ENCODE measurements at places on chromosomes 5 and 9. TPM values are rescaled to one million over a fixed set of nuclear protein-coding genes. Genes with fewer than 3 reads are reported as not detected.
A peak's percentile ranks its signal among the peaks of the same experiment; 100 is the strongest.

DNA sequence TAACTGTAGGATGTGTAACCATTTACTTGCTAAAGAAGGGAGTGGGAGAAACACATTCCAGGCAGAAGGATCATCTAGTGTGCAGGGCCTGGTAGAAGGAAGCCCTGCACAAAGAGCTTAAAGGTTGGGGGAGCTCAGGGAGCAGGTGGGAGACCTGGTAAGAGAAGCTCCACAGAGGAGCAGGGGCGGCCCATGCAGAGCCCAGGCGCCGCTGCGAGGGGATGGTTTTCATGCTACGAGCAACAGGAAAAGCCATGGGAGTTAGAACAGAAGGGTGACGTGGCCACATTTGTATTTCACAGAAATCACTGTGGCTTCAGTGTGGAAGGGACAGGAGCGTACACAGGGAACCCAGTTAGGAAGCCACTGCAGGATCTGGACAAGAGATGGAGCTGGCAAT, 73.1 kb downstream of the PDE6A start:
- DNase-seq: no peak
- H3K36me3 ChIP-seq: no peaks in the 10 kb centered on the region
- no peaks in the 10 kb centered on the region for H3K27me3 ChIP-seq

GRCh38 chr5:90399251-90399650, 10.3 kb downstream of the CETN3 start:
- no peaks in the 10 kb centered on the region for H3K27me3 ChIP-seq
- no peak overlapping the region for H3K27ac ChIP-seq
- no peaks in the 10 kb centered on the region for H3K4me1 ChIP-seq

DNA sequence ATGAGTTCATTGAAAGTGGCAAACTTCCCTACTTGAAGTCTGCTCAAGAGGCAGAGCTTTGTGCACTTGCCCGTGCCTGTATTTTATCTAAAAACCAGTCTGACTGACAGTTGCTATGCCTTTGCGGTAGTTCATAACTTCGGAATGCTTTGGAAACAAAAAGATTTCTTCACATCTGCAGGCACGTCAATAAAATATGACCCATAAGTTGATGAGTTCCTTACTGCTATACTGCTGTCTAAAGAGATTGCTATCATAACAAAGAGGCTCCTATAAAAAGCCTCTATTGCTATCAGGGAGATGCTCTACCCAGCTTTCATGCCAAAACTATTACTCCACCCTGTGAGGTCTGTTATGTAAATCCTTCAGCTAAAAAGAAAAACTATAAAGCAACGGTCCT, 25.4 kb upstream of the RNF20 start:
- no peaks in the 10 kb centered on the region for H3K36me3 ChIP-seq
- no peaks in the 10 kb centered on the region for H3K4me1 ChIP-seq
- no peaks in the 10 kb centered on the region for H3K27me3 ChIP-seq
- no peak overlapping the region for H3K4me3 ChIP-seq
- no peak for DNase-seq

DNA sequence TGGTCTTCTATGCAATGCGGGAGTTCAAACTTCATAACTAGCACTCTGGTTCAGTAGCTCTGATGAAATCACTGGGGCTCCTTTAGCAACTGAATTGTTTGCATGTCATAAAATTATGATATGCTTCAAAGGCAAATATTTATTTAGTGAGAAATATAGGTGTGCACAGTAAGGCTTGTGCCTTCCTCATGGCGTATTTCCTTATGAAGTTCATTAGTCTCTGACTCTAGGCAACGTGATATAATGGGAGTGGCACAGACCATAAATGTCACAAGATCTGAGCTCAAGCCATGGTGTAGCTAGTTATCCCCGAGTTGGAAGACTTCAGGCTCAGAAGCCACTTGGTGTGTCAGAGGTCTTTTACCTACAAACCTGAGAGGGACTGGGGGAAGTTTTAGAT, 35.5 kb downstream of the PIP5K1B start:
- no peak overlapping the region for H3K4me3 ChIP-seq
- H3K4me1 ChIP-seq: no peaks in the 10 kb centered on the region
- H3K27me3 ChIP-seq: no peaks in the 10 kb centered on the region
- no peaks in the 10 kb centered on the region for H3K36me3 ChIP-seq

ZCCHC7 gene
- total RNA-seq: 25.1 TPM

DNA sequence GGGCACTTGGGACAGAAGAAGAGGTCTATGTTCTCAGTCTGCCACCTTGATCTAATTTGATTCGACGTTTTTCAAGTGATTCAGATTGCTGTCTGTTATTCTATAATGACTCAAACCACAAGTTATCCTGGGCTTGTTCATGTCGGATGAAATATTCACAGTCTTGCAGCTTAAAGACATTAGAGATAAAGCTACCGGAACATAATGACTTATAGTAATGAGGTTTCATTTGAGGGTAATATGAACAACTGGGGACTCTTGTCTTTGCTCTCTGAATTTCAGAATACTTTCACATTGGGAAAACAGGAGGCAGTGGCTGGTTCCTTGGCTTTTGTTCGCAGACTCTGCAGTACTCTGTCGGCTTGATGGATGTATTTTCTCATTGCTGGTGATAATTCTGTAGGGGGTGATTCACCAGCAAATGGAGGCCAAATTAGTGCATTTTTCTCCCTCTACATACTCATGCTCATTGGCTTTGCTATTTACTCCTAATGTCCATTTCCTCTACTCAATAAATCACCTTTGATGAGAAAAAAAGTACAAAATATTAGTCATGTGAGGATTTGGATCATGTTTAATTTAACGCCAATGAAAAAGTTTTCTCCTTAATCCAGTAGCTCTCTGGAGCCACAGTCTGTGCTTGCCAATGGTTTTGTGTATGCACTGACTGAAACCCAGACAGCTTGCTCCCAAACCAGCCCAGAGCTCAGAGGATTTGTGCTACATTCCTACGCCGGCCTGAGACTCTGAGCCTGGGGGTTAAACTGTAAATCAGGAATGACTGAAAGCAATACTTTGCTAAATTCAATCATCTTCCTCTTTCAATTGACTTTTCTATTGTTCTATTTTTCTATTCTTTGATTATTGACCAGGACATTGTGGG, 154.7 kb upstream of the ANKH start:
- no peaks in the 10 kb centered on the region for H3K36me3 ChIP-seq
- no peak overlapping the region for H3K4me3 ChIP-seq
- H3K27ac ChIP-seq: peak overlapping the region; percentile 64

DNA sequence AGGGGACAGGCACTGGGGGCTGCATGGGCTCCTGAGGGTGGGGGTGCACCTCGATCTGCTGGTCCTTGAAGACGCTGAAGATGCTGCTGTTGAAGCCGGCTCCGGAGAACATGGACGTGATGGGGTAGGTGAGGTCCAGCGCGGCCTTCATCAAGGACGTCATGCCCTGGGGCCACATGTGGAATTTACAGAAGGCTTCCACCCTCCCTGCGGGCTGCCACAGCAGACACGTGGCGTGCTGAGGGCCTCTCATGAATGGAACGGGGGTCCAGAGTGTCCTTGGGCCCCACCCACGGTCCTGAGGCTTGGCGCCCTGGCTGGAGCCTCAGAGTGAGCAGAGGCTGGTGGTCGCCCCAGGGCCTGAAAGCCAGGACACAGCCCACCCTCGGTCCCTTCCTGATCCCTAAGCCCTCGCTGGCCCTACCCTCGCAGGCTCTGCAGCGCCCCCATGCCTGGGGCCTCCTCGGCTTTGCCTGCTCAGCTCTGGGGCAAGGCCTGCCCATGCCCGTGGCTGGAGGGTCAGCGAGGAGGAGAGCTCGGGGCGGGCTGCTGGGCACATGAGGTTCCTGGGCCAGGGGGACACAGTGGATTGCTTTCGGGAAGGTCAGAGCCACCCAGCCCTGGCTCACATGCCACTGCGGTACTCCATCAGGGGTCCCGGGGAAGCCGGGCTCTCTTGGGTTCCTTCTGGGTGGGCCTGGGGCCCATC, 5.3 kb upstream of the NSMF start:
- peaks cover 3% of the 10 kb centered on the region for H3K4me1 ChIP-seq
- H3K27me3 ChIP-seq: no peaks in the 10 kb centered on the region

DNA sequence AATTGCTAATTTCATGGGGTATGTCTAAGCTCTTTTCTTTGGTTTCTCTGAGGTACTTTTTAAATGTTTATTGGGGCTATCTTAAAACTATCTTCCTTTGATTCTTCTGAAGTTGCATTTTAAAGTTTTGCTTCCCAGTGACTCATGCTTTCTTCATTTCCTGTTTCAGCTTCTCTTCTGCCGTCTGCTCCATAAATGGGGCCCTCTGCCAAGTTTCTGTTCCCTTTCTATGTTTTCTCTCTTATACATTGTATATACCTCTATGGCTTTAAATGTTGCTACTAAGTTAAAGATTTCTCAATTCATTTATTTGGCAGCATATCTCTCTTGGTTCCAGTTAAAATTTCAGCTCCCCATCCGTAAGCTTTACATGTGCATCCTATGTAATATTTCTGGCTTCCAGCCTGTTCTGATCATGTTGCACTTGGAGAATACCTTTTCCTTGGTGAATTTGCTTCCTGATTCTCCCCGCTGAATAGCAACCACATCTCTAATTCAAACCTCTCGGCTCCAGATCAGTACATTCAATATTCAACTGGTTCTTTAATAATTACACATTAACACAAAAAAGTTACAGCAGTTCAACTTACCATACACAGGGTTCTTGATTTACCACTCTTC, 125.3 kb downstream of the ST8SIA4 start:
- H3K4me3 ChIP-seq: no peak overlapping the region
- no peaks in the 10 kb centered on the region for H3K27me3 ChIP-seq
- no peaks in the 10 kb centered on the region for H3K36me3 ChIP-seq
- no peak for DNase-seq
- no peaks in the 10 kb centered on the region for H3K4me1 ChIP-seq
- H3K27ac ChIP-seq: no peak overlapping the region

DNA sequence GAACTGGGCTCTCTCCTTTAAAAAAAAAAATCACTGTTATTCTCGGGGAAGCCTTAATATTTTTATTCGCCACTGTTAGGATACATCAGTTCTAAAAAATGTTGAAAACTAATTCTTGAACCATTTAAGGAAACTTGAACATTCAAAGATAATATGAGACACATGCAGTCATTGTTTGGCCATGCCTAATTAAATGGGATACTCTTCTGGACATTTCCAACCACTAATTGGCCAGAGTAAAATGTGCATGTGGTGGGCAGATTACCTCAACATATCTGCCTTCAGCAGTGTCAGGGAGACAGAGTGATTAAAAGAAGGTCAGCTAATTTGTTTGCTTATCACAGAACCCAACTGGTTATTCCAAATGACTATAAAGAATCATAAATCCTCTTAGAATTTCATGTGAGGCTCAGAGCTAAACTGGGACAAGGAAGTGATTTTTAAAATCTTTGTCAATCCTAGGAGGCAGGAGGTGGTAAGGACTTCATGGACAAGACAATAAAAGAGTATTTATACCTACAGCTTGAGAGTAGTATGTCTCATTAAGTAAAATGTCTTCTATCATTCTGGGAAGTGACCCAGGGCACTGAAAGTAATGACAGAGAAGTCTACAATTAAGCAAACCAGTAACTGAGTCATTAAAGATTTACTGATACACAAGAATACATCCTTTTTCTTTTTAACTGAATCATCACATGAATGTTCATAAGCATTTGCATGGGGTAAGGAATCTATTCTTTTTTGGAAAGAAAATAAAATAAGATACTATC, 242.9 kb upstream of the TRPM3 start:
- no peak for DNase-seq
- H3K27ac ChIP-seq: no peak overlapping the region
- H3K4me3 ChIP-seq: no peak overlapping the region
- H3K36me3 ChIP-seq: no peaks in the 10 kb centered on the region
- H3K4me1 ChIP-seq: no peaks in the 10 kb centered on the region

P4HA2 gene
- 22.6 TPM for total RNA-seq

- no peak for DNase-seq
- no peaks in the 10 kb centered on the region for H3K4me1 ChIP-seq
- no peak within 1 kb of the TSS for H3K4me3 ChIP-seq
Measured at GRCh38 chr5:40909264-40909663, at the start of gene C7. TSS of gene C7 (plus strand) at chr5:40909497. CDS start at chr5:40909611, 114 bp downstream.

DNA sequence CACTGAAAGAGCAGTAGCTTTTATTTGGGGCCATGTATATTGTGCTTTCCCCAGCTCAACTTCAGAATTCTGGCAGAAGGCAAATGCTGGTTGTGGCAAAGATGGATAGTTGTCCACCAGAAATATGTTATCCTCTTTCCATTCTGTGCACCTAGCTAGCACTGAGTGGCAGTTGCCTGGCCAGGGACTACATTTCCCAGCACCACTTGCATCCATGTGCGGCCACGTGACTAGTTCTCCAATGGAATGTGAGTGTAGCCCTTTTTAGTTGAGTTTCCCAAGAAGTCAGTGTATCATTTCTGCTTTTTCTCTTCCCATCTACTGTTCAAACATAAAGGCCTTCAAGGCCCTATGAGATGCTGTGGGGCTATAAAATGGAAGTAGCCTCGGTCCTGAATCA, 354.0 kb upstream of the CLINT1 start:
- no peaks in the 10 kb centered on the region for H3K4me1 ChIP-seq
- H3K27ac ChIP-seq: no peak overlapping the region
- DNase-seq: no peak
- H3K27me3 ChIP-seq: no peaks in the 10 kb centered on the region

DNA sequence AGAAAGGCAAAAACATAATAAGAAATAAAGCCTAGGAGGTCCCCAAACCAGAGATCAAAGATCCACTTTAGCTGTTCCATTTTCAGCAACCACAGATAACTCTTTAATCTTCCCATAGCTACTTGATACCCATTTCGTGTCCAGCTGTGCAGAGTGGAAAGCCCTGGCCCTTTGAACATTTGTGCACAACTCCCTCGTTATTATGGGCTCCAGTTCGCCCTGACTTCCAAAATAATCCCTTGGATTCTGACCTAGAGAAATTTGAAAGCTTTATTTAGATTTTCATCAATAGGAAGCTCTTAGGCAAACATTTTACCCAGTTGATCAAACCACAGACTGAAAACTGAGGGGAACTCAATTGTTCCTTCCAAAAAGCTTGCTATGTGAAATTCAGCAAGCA, 4.8 kb downstream of the MYOT start:
- H3K4me1 ChIP-seq: no peaks in the 10 kb centered on the region
- DNase-seq: no peak
- H3K27me3 ChIP-seq: no peaks in the 10 kb centered on the region
- H3K36me3 ChIP-seq: no peaks in the 10 kb centered on the region
- H3K27ac ChIP-seq: no peak overlapping the region

All from ascending aorta (tissue), 2 donors.